ENCODE measurements at places on chromosomes 16 and 17.

DNA sequence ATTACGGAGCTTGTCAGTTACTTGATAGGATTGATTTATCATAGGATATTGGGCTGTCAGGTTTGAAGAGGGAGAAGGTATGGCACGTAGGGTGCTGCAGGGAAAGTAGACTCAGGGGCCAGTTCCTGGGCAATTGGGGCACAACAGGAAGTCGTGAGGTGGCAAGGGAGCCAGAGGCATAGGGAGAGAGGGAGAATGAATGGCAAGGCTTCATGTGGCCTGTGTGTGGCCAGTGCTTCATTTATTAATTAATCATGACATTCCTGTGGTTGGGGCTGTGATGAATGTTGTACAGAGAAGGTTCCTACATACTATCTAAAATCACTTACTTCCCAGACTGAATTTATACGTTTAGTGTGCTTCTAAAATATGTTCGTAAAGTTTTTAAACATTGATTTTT is 19.3 kb downstream of the MFSD11 start:
- peak; percentile 21 for DNase-seq

DNA sequence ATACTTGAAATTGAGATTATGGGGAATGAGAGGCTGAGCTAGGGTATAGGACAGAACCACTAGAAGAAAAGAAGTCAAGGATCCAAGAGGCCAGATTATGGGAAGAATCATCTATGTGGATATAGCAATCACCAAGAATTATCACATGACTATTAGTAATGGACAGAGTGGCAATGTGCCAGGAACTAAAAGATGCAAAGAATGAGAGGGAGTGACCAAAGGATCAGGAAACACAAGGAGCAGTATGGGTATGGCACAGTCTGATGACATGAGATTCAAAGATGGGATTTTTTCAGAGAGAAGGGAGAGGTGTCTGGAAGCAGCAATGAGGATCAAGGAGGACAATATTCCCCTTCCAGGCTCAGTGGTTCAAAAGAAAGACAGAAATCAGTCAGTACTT is 212.2 kb downstream of the AATF start:
- DNase-seq, result peak; percentile 50

GRCh38 chr17:74435775-74436359 is 4.0 kb downstream of the GPRC5C start:
- no peak for DNase-seq

GRCh38 chr16:15578824-15579223 is 64.1 kb downstream of the MARF1 start:
- DNase-seq, result no peak

GRCh38 chr16:88454523-88454947 is 1.5 kb downstream of the ZFPM1 start:
- DNase-seq, result no peak

GRCh38 chr17:50129353-50129727 is 620 bp downstream of the SAMD14 start:
- no peak for DNase-seq

DNA sequence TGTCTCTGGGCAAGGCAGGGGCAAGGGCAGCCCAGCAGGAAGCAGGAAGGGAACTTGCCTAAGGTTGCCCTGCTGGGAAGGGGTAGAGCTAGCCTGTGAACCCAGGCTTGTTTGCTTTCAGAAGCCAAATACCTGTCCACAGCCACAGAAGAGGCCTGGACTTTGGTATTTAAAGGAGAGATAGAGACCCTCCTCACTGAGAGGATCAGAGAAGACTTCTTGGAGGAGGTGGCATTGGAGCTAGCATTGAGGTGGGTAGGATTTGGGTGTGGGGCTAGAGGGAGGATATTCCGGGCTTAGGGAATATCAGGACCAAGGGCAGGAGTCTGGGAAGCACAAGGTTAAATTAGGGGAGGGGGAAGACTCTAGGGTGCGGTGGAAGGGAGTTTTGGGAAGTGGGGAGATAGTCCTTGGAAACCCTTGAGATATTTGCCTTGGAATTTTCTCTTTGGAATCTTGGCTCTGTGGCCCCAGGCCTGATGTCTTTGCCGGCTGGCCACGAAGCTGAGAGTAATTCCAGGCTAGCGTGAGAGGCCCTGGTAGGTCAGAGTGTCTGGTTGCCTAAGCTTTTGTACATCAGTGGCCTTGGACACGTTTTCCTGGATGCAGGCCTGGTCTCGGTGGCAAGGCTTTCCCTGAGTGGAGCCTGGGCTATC is 13.1 kb upstream of the ETV4 start:
- no peak for DNase-seq

- DNase-seq, result no peak
Observed at GRCh38 chr17:77944390-77945222, 13.9 kb upstream of the TNRC6C start.

- no peak for DNase-seq
Observed at GRCh38 chr16:59688006-59688405, 953.9 kb upstream of the GOT2 start.

DNA sequence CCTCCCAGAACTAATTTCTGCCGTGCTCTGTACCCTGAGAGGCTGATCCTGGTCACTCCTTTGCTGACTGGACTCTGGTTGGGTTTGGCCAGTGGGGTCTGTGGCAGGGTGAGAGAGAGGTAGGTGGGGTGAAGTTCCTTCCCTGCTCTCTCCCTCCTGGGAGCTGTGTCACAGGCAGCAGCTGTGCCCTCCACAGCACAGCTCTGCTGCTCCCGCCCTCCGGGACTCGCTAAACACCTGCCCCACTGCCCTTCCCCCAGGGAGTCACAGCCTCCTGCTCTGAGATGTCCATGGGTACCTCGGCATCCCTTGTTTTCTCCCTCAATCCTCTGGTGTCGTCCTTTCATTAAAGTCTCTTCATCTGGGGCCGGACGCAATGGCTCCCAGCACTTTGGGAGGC is 66.4 kb downstream of the SRCIN1 start:
- DNase-seq, result no peak

GRCh38 chr16:67199808-67200198 is 872 bp downstream of the ELMO3 start:
- no peak for DNase-seq

GRCh38 chr17:5000237-5000639 is 2.5 kb downstream of the KIF1C start:
- peak; percentile 43 for DNase-seq

DNA sequence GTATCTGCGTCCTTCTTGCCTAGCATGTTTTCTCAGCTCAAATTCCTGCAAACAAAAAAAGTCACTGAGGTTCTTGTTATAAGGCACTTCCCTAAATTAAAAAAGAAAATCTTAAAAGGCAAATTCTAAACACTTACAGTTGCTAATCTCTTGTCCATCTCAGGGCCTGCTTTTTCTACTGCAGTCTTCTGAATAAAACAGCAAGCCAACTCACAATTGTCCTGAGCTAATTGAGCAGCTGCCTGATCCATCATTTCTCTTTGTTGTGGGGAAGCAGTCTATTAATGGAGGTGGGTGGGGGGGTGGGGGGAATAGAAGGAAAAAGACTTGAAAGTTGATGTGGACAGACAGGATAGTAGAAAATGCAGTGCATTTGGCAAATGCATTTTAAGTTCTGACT is 27.0 kb downstream of the SETD6 start:
- no peak for DNase-seq

DNA sequence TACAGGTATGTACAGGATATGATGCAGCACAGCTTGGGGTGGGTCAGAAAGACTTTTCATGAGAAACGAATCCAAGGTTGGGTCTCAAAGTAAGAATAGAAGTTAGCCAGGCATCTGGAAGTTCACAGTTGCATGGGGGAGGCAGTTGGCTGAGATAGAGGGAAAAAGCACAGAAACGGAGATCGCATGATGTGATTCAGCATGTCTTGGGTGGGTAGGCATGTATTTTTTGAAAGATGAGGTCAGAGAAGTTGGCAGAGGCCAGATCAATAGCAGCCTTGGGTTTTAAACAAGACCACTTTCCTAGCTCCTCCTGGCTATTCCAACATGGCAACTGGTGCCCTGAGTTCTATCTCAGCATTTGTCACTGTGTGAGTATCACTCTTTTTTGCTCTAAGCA is 67.2 kb downstream of the PCTP start:
- DNase-seq, result no peak

- DNase-seq, result no peak
Observed at GRCh38 chr16:73086108-73086507, 38.2 kb upstream of the ZFHX3 start.

DNA sequence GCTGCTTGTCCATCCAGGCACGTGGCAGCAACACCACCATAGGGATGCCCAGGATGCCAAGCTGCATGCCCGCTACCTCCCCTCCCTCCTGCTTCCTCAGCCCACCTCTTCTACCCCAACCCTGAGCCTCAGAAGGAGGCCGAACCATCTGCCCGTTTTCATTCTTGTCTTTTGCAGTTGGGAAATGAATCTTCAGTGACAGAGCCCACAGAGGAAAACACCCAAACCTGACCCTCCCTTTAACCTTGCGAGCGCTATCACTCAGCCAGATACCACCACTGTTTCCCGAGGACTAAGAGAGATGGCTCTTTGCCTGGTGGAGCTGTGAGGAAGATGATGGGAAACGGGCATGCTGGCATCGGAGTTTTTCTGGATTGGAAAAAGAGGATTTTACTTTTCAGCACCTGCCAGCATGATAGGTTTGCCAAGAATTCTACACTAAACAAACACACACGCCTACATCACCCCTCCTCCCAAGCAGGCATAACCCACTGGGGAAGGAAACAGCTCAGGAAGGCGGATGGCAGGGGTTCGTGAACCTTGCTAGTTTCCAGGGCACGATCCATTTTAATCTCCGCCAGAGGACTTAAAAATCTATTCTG is 457.4 kb downstream of the SLC39A11 start:
- DNase-seq, result no peak

DNA sequence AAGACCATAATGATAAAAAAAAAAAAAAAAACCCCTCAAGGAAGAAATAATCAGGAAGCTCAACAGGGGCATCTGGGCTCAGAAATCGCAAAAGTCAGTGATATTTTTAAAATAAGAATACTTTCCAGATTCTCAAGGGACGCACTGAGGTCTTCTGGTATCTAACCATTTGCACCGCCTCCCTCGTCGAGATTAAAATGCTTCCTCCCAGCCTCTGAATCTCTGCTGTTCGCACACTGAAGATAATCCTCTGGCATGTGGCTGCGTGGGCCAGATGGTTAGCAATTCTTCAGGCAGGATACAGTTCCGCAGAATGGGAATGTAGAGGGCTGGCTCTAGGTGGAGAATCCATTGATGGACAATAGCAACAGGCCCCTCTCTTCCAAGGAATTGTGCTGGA is 211.7 kb upstream of the CDH5 start:
- peak; percentile 91 for DNase-seq

- DNase-seq, result peak; percentile 52
Observed at GRCh38 chr17:969811-970355, 9.7 kb downstream of the NXN start.

GRCh38 chr16:57061084-57061905 is 31.1 kb upstream of the CPNE2 start:
- DNase-seq, result peak; percentile 45

- DNase-seq, result no peak
Observed at GRCh38 chr16:35794896-35795295, 2335.5 kb downstream of the TP53TG3F start.

DNA sequence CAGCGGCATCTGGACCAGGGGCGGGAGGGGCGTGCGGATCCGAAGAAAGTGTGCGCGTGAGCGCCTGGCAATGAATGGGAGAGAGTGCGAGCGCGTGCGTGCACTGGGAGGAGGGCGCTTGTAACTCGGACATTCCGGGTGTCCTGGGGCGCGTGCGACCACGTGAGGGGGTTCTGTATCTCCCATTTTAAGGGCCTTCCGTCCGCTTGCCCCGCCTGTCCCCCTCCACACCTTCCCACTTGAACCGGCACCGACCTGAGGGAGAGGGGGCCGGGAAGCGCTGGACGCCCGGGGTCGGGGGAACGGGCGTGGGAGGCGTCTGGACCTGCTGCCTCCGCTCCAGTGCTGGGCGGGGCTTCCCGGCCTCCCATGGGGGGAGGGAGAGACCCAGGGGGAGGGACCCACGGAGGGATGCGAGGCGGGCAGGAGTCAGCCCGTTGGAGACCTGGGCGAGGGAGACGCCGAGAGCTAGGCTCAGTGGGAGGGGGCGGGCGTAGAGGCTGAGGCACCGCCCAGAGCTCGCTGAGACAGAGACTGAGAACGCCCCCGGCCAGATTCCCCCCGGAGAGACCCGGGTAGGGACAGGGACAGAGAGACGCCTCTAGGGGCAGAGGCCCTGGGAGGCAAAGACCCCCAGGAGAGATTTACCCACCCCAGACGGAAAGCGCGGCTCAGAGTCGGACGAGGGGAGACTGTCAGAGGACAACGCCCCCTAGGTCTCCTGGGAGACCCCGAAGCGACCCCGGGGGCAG is at the start of gene KREMEN2:
TSS of gene KREMEN2 (plus strand) at position 553 of the 752 bp plus-strand sequence. CDS start 246 bp downstream, outside the sequence.
- no peak for DNase-seq

DNA sequence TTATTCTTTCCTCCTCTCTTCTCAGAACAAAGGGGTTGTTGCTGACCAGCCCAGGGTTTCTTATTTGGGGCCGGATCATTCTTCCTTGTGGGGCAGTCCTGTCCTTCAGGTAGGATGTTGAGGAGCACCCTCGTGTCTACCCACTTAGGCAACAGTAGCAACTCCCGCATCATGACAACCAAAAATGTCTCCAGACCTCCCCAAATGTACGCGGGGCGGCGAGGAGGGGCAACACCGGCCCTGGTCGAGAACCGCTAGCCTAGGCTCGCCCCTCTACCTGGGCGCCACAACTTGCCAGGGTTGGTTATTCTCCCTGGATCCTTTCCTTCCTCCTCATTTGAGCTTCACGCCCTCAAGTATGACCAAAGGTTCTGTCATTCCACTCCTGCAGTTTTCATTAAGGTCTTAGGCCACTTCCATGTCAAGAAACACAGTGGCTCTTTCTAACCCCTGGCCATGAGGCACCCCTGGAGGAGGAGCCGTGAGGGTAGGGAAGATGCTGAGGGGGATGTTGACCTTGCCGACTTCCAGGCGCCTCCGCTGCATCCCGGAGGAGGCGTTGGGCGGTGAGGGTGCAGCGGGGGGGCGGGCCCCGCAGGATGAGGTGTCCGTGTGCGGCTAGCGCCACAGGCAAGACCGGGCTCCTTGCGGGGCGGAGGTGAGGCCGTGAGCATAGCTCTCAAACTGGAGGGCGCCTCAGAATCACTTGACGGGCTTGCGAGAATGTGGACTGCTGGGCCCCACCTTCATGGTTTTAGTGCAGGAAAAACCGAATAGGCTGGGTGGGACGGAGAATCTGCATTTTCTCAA is 712 bp upstream of the SPECC1 start:
- no peak for DNase-seq

DNA sequence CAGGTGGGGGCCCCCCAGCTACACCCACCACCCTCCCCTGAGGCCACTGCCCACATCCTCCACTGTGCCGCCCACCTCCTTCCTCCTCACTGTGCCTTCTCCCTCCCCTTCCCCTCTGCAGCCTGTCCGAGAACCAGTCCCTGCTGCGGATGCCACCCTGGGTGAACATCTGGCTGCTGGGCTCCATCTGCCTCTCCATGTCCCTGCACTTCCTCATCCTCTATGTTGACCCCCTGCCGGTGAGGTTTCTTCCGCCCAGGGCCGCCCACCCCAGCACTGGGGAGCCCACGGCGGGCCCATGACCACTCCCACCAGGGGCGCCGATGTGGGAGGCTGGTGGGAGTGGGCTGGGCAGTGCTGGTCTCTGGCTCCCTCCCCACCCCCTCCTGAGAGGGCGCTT is 22.1 kb downstream of the RABEP2 start:
- no peak for DNase-seq

GRCh38 chr17:30819971-30820705 is 4.4 kb downstream of the CRLF3 start:
- peak; percentile 31 for DNase-seq

GRCh38 chr16:21685034-21685455 is 21.3 kb downstream of the OTOA start:
- no peak for DNase-seq

- DNase-seq, result no peak
Observed at GRCh38 chr17:76597156-76598003, 11.7 kb upstream of the ST6GALNAC2 start.

- no peak for DNase-seq
Observed at GRCh38 chr17:71809537-71809936, 311.3 kb upstream of the SOX9 start.

All from fibroblast of skin of right quadriceps (primary cell).